Effector memory CD4-positive, alpha-beta T cell (primary cell): ENCODE measurements at places on chromosomes 11 and 22.

- no peaks in the 10 kb centered on the region for H3K27me3 ChIP-seq
- H3K27ac ChIP-seq, result no peak overlapping the region
- H3K4me1 ChIP-seq, result no peaks in the 10 kb centered on the region
- H3K4me3 ChIP-seq, result no peak overlapping the region
- DNase-seq, result no peak
Measured at GRCh38 chr11:133477251-133477625, 55.1 kb downstream of the OPCML start.

GRCh38 chr11:110076371-110076965 is 16.7 kb upstream of the ZC3H12C start:
- H3K36me3 ChIP-seq, result no peaks in the 10 kb centered on the region
- H3K27me3 ChIP-seq, result no peaks in the 10 kb centered on the region
- no peak for DNase-seq

DNA sequence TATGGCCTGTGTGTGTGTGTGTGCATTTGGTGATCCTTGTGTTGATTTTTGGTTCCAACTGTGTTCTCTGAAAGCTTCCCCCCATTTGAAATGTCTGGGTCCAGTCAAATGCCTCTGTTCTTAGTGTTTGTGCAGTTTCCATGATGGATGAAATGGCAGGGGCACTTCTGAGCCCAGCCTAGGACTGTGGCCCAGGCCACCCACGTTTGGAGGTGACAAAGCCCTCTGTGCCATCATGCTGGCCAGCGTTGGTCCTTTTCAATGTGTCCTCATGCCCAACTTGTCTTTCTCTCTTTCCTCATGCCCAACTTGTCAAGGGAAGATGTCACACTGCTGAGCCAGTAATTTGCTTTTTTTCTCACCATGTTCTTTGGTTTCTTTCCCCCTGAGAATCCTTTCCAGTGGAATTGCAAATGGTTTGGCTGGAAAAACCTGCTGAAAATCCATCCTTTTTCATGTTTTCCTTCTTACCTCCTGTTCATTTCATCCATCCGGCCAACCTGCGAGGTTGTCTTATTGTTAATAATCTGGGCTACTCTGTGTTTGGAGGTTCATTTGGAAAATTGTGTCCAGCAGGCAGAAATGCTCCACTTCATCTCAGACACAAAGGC is 113.7 kb upstream of the NAV2 start:
- no peaks in the 10 kb centered on the region for H3K36me3 ChIP-seq
- DNase-seq, result no peak
- no peaks in the 10 kb centered on the region for H3K27me3 ChIP-seq
- no peak overlapping the region for H3K4me3 ChIP-seq
- no peak overlapping the region for H3K27ac ChIP-seq

- H3K4me3 ChIP-seq, result no peak overlapping the region
- H3K27ac ChIP-seq, result no peak overlapping the region
Measured at GRCh38 chr11:93268287-93269040, 62.1 kb upstream of the DEUP1 start.

DNA sequence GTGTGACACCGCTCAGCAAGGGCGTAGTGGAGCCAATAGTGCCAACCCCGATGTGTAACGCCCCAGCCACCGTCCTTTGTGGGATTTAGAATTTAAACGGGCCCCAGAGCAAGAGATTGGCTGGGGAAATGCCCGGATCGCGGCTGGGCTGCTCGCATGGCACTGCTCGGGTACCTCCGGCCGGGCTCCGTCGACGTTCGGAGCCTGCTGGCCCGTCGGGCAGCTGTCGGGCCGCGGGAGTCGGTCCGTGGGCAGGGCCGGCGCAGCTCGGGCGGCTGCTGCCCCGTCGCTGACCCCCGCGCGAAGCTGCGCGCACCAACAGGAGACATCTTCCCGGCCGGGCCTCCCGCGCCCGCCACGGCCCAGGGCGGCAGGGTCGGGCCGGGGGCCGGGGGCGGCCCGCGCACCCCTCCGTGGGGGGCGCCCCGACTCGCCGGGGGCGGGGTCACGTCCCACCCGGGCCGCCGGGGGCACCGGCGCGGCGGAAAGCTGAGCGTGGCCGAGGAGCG is 1.3 kb upstream of the KDM2A start:
- H3K36me3 ChIP-seq, result no peaks in the 10 kb centered on the region
- H3K27ac ChIP-seq, result peak overlapping the region; percentile 56
- peak overlapping the region; percentile 37 for H3K4me3 ChIP-seq
- DNase-seq, result peak; percentile 15
- peaks cover 6% of the 10 kb centered on the region for H3K4me1 ChIP-seq

DNA sequence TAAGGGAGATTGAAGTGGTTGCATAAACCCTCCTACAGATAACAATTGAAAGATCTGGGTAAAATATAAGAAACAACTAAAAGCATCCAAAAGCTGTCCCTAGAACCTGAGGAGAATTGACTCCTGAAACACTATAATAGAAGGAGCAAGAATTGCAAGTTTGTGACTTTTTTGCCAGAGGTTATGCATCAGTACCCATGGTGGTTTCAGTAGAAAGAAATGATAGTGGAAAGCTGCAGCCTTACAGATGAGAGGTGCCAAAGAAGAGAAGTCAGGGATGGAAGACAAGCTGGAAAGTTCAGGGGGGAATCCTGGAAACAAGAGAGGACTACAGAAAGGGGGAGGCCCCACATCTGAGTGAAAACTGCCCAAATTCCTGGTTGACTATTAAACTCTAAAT is 80.7 kb downstream of the PACS1 start:
- H3K4me3 ChIP-seq, result no peak overlapping the region
- peaks cover 4% of the 10 kb centered on the region for H3K36me3 ChIP-seq
- no peak for DNase-seq
- H3K27me3 ChIP-seq, result no peaks in the 10 kb centered on the region
- H3K4me1 ChIP-seq, result no peaks in the 10 kb centered on the region
- no peak overlapping the region for H3K27ac ChIP-seq

GRCh38 chr11:6652182-6652581 is 3.4 kb downstream of the DCHS1 start:
- no peak overlapping the region for H3K4me3 ChIP-seq
- H3K4me1 ChIP-seq, result peaks cover 9% of the 10 kb centered on the region
- H3K27ac ChIP-seq, result no peak overlapping the region

- DNase-seq, result no peak
- H3K27me3 ChIP-seq, result no peaks in the 10 kb centered on the region
- H3K4me1 ChIP-seq, result no peaks in the 10 kb centered on the region
- peaks cover 41% of the 10 kb centered on the region for H3K36me3 ChIP-seq
Measured at GRCh38 chr22:20039683-20040325, 18.9 kb downstream of the TANGO2 start.

GRCh38 chr11:13286279-13286821 is 8.8 kb downstream of the BMAL1 start:
- H3K4me3 ChIP-seq, result no peak overlapping the region
- no peaks in the 10 kb centered on the region for H3K36me3 ChIP-seq
- no peaks in the 10 kb centered on the region for H3K27me3 ChIP-seq
- H3K4me1 ChIP-seq, result peaks cover 18% of the 10 kb centered on the region

- no peak for DNase-seq
- peaks cover 6% of the 10 kb centered on the region for H3K4me1 ChIP-seq
- no peaks in the 10 kb centered on the region for H3K36me3 ChIP-seq
- H3K4me3 ChIP-seq, result no peak overlapping the region
- H3K27me3 ChIP-seq, result no peaks in the 10 kb centered on the region
Measured at GRCh38 chr11:61972672-61973475, 5.4 kb upstream of the FTH1 start.

- no peak overlapping the region for H3K27ac ChIP-seq
- no peaks in the 10 kb centered on the region for H3K27me3 ChIP-seq
- no peaks in the 10 kb centered on the region for H3K36me3 ChIP-seq
- no peak for DNase-seq
Measured at GRCh38 chr11:80261776-80262175, 820.9 kb upstream of the TENM4 start.

GRCh38 chr11:94876222-94876621 is 97.1 kb downstream of the CWC15 start:
- DNase-seq, result no peak
- no peaks in the 10 kb centered on the region for H3K27me3 ChIP-seq
- no peaks in the 10 kb centered on the region for H3K36me3 ChIP-seq
- no peaks in the 10 kb centered on the region for H3K4me1 ChIP-seq

- no peak overlapping the region for H3K4me3 ChIP-seq
- H3K27me3 ChIP-seq, result no peaks in the 10 kb centered on the region
- DNase-seq, result no peak
- no peak overlapping the region for H3K27ac ChIP-seq
- no peaks in the 10 kb centered on the region for H3K4me1 ChIP-seq
Measured at GRCh38 chr22:28328756-28329155, 350.9 kb downstream of the TTC28 start.

DNA sequence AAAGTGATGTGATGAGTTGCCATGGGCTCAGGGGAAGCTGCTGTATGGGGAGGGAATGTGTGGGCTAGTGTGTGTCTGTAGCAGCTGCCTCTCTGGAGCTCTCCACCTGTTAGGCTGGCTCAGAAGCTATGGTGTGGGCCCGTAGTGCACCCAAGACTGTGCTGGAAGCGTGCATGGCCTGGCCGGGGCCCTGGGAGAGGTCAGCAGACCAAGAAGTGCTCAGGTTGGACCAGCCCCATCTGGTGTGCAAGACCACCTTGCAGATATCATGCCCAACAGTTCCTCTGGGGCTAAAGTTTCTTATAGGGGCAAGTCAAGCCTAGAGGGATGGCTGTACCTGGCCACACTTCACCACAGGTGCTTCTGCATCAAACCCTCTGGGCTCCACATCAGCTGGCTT is 274.4 kb upstream of the CCDC179 start:
- H3K4me1 ChIP-seq, result no peaks in the 10 kb centered on the region
- no peak overlapping the region for H3K27ac ChIP-seq
- H3K4me3 ChIP-seq, result no peak overlapping the region

GRCh38 chr11:60018058-60018457 is 1.1 kb downstream of the OOSP4B start:
- no peaks in the 10 kb centered on the region for H3K27me3 ChIP-seq
- no peaks in the 10 kb centered on the region for H3K36me3 ChIP-seq
- H3K4me3 ChIP-seq, result no peak overlapping the region
- H3K4me1 ChIP-seq, result no peaks in the 10 kb centered on the region

GRCh38 chr11:60763692-60764369 is 7.2 kb downstream of the MS4A15 start:
- H3K4me3 ChIP-seq, result no peak overlapping the region
- H3K4me1 ChIP-seq, result no peaks in the 10 kb centered on the region
- H3K27ac ChIP-seq, result no peak overlapping the region

DNA sequence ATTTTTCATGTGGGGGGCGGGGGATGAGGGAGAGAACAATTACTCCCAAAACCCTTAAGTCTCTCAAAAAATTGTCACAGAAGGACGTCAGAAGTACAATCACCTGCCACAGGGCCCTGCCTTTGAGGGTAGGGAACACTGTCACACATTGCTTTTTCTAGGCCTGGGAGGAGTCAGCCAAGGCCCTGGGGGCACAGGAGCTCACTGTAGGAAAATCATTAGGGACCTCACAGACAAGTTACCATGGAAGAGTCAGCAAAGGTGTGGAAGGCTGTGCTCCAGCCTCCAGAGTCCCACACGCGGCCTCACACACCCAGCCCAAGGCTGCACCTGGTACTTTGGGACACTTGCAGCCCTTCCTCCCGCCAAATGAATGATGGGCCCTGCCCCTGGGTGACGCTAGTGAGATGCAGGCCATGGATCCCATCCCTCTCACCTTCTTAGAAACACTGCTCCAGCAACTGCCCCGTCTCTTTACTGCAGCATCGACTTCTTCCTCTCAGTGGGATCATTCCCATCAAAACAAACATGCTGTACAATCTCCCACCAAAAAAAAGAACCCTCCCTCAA is 3.3 kb downstream of the PLEKHA7 start:
- no peak for DNase-seq
- peaks cover 9% of the 10 kb centered on the region for H3K4me1 ChIP-seq
- H3K4me3 ChIP-seq, result no peak overlapping the region

DNA sequence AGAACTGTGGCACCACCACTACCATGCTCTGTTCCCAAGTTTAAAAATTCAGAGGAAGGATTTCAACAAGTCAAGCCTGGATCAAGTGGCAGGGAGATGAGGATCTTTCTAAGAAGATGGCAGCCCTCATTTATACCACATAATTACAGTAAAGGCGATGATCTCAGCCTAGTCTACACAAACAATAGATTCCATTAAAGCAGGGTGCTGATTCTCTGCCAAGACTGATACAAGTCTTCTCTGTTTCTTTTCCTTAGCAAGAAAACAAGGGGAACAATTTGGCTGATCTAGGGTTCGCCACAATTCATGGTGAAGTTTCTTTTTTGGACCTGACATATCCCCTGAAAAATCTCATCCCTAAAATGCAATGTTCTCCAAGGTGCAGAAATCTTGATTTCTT is 73.9 kb downstream of the PPFIBP2 start:
- no peak overlapping the region for H3K4me3 ChIP-seq
- no peaks in the 10 kb centered on the region for H3K4me1 ChIP-seq
- no peak overlapping the region for H3K27ac ChIP-seq
- no peaks in the 10 kb centered on the region for H3K36me3 ChIP-seq

GRCh38 chr11:2489083-2489482 is 44.3 kb downstream of the KCNQ1 start:
- no peak for DNase-seq
- no peaks in the 10 kb centered on the region for H3K36me3 ChIP-seq
- H3K27me3 ChIP-seq, result no peaks in the 10 kb centered on the region
- H3K27ac ChIP-seq, result no peak overlapping the region
- H3K4me1 ChIP-seq, result no peaks in the 10 kb centered on the region

DNA sequence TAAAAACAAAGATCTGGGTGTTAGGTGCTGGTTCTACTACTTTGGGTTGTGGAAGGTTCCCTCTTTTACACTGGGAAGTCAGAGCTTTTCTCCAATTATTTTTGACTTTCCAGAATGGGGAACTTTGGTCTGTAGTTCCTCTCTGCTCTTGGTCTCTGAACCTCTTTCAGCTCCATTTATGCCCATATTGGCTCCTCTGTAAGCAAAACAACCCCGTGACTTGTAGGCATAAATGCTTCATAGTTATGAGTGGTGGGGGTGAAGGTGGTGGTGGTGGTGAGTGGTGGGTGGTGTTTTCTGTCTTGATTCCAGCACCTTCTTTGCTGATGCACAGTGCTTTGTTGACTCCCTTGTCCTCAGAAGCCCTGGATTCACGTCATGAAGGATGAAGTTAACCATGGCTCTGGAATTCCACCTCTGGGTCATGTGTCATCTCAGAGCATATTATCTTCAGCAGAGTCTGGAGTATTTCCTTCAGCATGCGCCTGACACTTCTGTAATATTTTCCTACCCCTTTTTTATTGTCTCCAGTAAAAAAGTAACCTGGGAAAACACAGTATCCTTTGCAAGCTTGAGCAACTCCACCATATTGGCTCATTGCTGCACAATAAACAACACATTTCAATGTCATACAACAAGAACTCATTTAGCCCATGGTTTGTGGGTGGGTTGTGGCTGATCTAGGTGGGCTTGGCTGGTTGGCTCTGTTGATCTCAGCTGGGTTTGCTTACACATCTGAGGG is 24.1 kb upstream of the GRK3 start:
- H3K27ac ChIP-seq, result no peak overlapping the region
- H3K27me3 ChIP-seq, result no peaks in the 10 kb centered on the region
- DNase-seq, result no peak
- no peaks in the 10 kb centered on the region for H3K36me3 ChIP-seq
- no peaks in the 10 kb centered on the region for H3K4me1 ChIP-seq
- H3K4me3 ChIP-seq, result no peak overlapping the region

GRCh38 chr11:118672846-118673245 is 6.6 kb downstream of the TREH start:
- no peak overlapping the region for H3K27ac ChIP-seq
- DNase-seq, result no peak
- H3K4me3 ChIP-seq, result no peak overlapping the region
- H3K27me3 ChIP-seq, result no peaks in the 10 kb centered on the region
- no peaks in the 10 kb centered on the region for H3K4me1 ChIP-seq
- no peaks in the 10 kb centered on the region for H3K36me3 ChIP-seq

GRCh38 chr22:21591695-21592094 is 24.2 kb downstream of the UBE2L3 start:
- no peak for DNase-seq
- H3K27ac ChIP-seq, result no peak overlapping the region
- peaks cover 16% of the 10 kb centered on the region for H3K4me1 ChIP-seq
